ENCODE measurements at places on chromosomes 13 and 19.

- no peak for DNase-seq
Measured at GRCh38 chr13:71589032-71589431, 278.0 kb downstream of the DACH1 start.

DNA sequence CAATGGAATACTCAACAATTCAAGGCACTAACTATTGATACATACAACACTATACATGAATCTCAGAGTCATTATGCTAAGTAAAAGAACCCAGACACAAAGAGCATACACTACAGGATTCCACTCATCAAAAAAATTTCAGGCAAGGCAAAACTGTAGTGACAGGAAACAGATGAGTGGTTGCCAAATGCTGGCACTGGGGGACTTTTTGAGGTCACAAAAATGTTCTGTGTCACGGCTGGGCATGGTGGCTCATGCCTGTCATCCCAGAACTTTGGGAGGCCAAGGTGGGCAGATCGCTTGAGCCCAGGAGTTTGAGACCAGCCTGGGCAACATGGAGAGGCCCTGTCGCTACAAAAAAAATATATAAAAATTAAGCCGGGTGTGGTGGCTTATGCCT lies 129.4 kb downstream of the KL start:
- DNase-seq, result no peak

GRCh38 chr13:41709511-41709910 lies 251.4 kb downstream of the VWA8 start:
- DNase-seq, result no peak

- DNase-seq, result no peak
Measured at GRCh38 chr13:31756346-31756745, 17.0 kb downstream of the RXFP2 start.

GRCh38 chr19:13610039-13610691 lies 103.9 kb upstream of the CACNA1A start:
- DNase-seq, result peak; percentile 24

DNA sequence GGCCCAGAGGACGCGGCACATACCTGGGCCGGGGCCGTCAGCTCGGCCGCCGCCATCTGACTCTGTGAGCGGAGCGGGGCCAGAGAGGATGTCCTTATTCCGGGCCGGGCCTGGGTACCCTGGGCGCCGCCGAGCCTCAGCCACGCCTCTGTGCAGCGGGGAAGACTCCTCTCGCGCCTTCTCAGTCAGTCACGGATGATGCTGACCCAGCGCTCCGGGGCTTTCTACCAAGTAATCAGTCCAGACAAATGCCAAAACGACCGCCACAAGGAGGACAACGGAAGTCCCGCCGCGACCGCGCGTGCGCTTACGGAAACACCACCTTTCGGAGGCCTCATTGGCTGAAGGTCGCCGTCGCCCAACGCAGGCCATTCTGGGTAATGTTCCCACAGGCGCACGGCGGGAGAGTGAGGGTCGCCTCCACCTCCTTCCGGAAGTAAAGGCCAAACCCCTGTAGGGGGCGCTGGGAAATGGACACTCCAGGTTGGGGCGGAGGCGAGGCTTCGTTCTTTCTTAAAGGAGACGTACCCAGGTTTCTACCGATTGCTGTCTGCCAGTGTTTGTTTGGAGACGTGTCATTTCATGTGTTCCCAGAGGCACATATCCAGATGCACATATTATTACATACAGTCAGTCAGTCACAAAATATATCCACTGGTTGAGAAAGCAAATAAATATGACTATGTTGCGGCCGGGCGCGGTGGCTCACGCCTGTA lies at the start of gene ZNF256:
TSS of gene ZNF256 (minus strand) at position 288 of the 716 bp plus-strand sequence. CDS start at position 56, 232 bp downstream.
- peak; percentile 87 for DNase-seq

- DNase-seq, result no peak
Measured at GRCh38 chr13:50914848-50915247, 5.3 kb downstream of the RNASEH2B start.

GRCh38 chr13:66835040-66835628 lies 395.0 kb downstream of the PCDH9 start:
- DNase-seq, result peak; percentile 14

GRCh38 chr19:11323601-11324078 lies 15.8 kb downstream of the RAB3D start:
- no peak for DNase-seq
